Activated T-cell treated with anti-CD3 and anti-CD28 coated beads for 48 hours (primary cell): ENCODE measurements at places on chromosomes 5 and 9.

DNA sequence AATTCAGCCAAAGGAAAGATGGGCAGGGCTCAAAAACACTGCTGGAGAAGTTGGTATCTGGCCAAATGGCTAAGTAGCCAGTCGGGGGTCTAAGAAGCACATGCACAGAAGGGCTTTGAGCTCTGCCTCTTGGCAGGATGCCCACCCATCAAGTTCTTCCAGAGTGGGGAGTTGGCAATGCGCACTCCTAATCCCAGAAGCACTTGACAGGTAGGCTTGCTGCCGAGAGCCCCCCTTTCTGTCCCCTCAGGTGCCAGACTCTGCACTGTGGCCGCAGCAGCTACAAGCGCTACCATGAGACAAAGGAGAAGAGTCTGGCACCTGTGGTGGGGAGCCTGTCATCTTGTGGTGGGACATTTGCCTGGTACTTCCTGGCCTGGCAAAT, 252.9 kb upstream of the SLC24A2 start:
- DNase-seq, result no peak

DNA sequence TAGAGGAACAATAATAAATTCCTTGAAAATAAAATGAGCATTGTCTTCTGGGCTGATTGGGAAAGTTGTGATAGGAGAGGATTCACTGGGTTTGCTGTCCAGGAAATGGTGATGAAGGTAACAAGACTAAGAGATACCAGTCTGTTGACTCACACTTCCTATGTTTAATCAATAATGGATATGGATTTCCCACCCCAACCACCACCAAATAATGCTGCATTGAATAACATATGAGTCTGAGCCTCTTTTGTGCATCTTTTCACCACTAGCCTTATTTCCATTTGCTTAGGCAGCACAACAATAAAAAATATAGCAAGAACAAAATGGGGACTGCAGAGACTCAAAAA, 120.2 kb upstream of the NFIB start:
- no peak for DNase-seq

DNA sequence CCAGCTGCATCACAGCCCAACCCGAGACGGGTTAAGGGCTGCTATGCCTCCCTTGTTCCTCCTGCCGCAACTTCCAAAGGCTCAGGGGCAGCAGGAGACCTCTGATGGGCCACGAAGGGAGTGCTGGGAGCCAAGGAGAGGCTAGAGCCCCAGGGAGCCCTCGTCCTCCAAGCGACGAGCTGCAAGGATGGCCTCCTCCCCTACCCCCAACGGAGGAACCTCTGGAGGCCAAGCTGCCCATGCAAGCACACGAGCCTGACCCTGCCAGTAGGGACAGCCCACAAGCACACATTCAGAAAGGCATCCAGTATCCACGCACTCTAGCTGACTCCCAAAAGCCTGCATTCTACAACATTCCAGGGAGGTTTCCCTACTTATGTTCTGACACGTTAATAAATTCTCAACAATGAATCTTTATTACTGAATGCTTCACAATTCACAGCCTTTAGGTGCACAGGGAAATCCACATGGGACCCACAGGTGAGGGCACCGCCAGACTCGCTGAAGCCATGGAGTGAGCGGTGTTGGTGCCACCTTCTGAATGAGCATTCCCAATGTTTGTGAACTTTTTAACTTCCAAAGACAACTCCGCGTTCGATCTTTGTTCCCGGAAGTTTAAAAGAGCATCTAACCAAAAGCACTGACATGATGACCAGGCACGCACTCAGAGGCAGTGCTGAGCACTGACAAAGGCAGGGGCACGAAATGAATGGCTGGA, 28.7 kb downstream of the IPPK start:
- DNase-seq, result no peak

DNA sequence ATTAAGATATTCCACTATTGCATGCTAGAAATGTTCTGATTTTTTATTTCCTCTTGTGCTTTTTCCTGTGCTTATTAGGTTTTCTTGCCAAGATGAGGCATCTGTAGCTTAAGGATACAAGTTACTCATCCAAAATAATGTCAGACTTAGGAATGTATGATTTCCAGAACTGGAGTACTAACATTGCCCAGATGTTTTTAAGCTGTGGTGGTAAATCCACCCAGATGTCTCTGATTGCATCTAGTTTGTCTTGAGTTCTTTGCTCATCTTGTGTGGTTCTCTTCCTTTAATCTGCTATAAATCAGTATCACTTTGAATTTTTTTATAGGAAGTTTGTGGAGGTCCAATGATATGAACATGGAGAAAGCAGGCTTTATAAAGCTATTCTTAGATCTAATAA, 337.5 kb upstream of the ZNF608 start:
- DNase-seq, result no peak

GRCh38 chr9:130340011-130340410, 74.5 kb downstream of the HMCN2 start:
- DNase-seq, result no peak

DNA sequence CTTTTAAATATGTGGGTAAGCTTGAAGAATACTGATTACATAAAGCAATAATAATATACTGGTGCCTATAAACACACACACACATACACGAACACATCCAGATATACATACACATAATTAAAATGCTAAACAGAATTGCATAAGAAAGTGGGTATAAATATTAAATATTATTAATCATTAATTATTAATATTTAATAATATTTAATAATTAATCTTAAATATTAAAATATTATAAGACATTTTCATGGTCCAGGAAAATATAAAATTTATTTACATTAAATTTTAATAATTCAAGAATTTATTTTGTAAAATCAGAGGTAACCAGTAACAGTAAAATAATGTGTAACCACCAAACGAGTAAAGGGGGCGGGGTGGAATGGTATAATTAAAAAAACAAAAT, 178.3 kb downstream of the TMEM232 start:
- DNase-seq, result no peak

GRCh38 chr9:86064220-86064619, 35.1 kb downstream of the GOLM1 start:
- DNase-seq, result no peak

DNA sequence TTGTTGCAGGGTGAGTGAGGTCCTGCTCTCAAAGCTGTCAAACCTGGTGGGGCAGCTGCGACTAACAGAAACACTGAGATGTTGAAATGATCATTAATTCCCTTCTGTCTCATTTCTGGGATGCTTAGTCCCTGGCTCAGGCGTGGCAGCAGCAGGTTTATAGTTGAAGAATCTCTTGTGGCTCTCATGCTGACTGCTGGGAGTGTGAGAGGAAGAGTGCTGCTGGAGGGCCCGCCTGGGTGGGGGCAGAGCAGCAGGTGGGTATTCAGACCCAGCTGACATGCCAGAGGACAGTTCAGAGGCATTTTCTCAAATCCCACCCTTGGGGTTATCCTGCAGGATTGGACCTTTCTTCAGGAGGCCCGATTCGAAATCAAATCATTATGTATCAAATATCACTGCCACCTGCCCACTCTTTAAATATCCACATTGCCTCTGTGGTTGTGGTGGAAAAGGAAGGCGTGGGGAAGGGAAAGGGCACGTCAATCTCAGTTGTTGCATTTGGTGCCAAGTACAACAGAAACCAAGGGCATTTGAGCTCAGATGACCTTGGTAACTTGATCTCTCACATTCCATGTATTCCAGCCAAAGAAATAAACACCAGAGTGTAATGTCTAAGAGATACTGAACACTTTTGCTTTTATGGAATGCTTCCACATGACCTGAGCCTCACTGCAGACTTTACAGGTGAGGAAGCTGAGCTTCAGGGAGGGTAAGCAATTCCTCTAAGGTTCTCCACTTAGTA, 224.3 kb downstream of the AOPEP start:
- DNase-seq, result no peak

GRCh38 chr9:113808391-113809358, 67.4 kb upstream of the ZNF618 start:
- DNase-seq, result no peak

- no peak for DNase-seq
Measured at GRCh38 chr5:122091936-122092600, 14.0 kb upstream of the LOX start.

- no peak for DNase-seq
Measured at GRCh38 chr9:105445203-105445881, 2.5 kb upstream of the FSD1L start.
